CD4-positive, alpha-beta memory T cell (primary cell): ENCODE measurements at places on chromosomes 4 and X. TPM values are rescaled to one million over a fixed set of nuclear protein-coding genes. Genes with fewer than 3 reads are reported as not detected.

GRCh38 chrX:39499996-39500395, 597.8 kb downstream of the BCOR start:
- no peak overlapping the region for H3K4me3 ChIP-seq
- no peaks in the 10 kb centered on the region for H3K36me3 ChIP-seq
- H3K27me3 ChIP-seq: no peaks in the 10 kb centered on the region
- H3K4me1 ChIP-seq: no peaks in the 10 kb centered on the region
- DNase-seq: no peak

GRCh38 chrX:66728818-66729271, 90.0 kb upstream of the EDA2R start:
- H3K27me3 ChIP-seq: no peaks in the 10 kb centered on the region
- no peaks in the 10 kb centered on the region for H3K36me3 ChIP-seq
- peak overlapping the region; percentile 55 for H3K4me3 ChIP-seq
- peak overlapping the region; percentile 43 for H3K27ac ChIP-seq

DNA sequence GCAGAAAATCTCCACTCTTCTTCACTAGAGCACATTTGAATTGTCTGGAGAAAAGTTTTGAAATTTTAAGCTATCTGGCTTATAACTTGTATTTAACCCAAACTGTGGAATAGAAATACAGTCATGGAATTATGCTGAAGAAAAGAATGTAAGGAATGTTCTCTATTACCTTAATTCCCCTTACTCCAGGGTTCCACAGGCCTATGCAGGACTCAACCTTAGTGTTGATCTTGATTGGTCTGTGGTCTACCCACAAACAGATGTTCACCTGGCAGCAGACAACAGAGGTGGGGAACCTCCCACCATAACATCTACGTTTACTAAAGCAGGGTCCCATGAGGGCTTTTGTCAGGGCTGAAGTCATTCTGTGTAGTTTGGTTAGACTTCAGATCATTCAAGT, 189.3 kb upstream of the GPRIN3 start:
- no peak for DNase-seq
- no peak overlapping the region for H3K27ac ChIP-seq
- no peak overlapping the region for H3K4me3 ChIP-seq
- no peaks in the 10 kb centered on the region for H3K4me1 ChIP-seq
- no peaks in the 10 kb centered on the region for H3K36me3 ChIP-seq
- H3K27me3 ChIP-seq: peaks cover 3% of the 10 kb centered on the region

GRCh38 chrX:118497180-118497818, 1.7 kb downstream of the DOCK11 start:
- no peaks in the 10 kb centered on the region for H3K27me3 ChIP-seq
- H3K36me3 ChIP-seq: no peaks in the 10 kb centered on the region
- peak; percentile 42 for DNase-seq
- H3K4me1 ChIP-seq: peaks cover 48% of the 10 kb centered on the region
- peak overlapping the region; percentile 91 for H3K4me3 ChIP-seq
- H3K27ac ChIP-seq: peak overlapping the region; percentile 83

The NEUROG2 gene
- total RNA-seq: not detected

DNA sequence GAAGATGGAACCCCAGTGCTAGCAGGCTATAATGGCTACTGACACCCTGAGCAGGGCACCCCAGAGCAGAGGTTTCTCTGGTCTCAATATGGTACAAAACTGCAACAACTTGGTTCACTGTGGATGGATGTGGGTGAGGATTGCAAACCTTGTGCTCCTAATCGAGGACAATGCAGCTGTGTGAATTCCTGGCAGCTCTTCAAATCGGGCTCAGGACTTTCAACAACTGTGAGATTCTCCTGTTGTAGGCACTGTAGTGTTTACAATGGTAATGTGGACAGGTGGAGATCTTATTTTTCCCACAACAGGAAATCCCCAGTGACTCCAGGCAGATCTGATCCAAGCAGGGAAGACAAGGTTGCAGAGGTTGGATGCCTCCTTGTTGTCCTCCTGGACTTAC, 101.5 kb downstream of the RCHY1 start:
- no peaks in the 10 kb centered on the region for H3K27me3 ChIP-seq
- H3K27ac ChIP-seq: no peak overlapping the region
- no peaks in the 10 kb centered on the region for H3K4me1 ChIP-seq
- H3K4me3 ChIP-seq: no peak overlapping the region
- no peak for DNase-seq

GRCh38 chr4:7183161-7183560, 9.2 kb upstream of the SORCS2 start:
- no peaks in the 10 kb centered on the region for H3K27me3 ChIP-seq
- no peak overlapping the region for H3K4me3 ChIP-seq
- H3K27ac ChIP-seq: no peak overlapping the region
- H3K4me1 ChIP-seq: no peaks in the 10 kb centered on the region
- DNase-seq: no peak

The MAGEA2B gene
- total RNA-seq: not detected

DNA sequence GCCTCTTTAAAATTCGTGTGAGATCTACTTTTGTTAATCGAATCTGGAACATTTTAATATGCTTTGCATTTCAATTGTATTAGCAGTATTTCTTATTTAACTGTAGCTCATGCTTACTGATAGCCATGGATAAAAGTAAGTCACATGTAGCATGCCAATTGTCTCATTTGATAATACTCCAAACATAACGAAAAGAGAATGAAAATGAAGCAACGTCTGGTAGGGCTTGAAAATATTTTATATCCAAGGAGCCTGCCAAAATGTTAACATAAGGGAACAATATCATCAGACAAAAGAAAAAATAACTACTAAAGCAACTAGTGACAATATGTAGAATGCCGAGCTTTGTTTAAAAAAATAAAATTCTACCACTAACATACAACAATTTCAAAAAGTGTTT, 94.1 kb upstream of the MID1 start:
- no peak overlapping the region for H3K4me3 ChIP-seq
- H3K4me1 ChIP-seq: no peaks in the 10 kb centered on the region
- H3K36me3 ChIP-seq: no peaks in the 10 kb centered on the region
- no peak for DNase-seq

- H3K27ac ChIP-seq: no peak overlapping the region
- peaks cover 6% of the 10 kb centered on the region for H3K4me1 ChIP-seq
- no peak overlapping the region for H3K4me3 ChIP-seq
- peaks cover 41% of the 10 kb centered on the region for H3K36me3 ChIP-seq
- no peak for DNase-seq
- no peaks in the 10 kb centered on the region for H3K27me3 ChIP-seq
Measured at GRCh38 chr4:2824329-2824835, 19.3 kb upstream of the ADD1 start.

The CHRNA9 gene
- not detected for total RNA-seq

- H3K27me3 ChIP-seq: no peaks in the 10 kb centered on the region
- no peak for DNase-seq
- no peaks in the 10 kb centered on the region for H3K36me3 ChIP-seq
- no peak overlapping the region for H3K27ac ChIP-seq
Measured at GRCh38 chrX:63702556-63702955, 82.5 kb downstream of the ARHGEF9 start.

DNA sequence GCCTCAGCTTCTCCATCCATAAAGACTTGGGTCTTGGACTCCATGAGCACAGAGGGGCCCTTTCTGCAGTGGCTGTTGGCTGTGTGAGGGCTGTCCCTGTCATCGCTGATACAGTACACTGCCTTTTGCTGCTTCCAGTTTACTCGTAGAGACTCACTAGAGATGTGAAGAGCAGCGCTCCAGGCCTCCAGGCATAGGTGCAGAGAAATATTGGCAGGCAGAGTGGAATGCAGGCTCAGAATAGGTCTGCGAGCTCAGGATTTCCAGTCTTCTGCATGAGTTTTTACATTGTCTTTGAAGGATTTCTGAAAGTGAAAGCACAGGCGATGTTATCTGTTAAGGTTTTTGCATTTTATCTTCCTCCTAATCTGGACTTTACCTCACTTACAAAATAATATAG, 97.4 kb downstream of the AASDH start:
- peaks cover 6% of the 10 kb centered on the region for H3K4me1 ChIP-seq
- DNase-seq: no peak
- no peaks in the 10 kb centered on the region for H3K27me3 ChIP-seq
- H3K36me3 ChIP-seq: no peaks in the 10 kb centered on the region
- H3K27ac ChIP-seq: no peak overlapping the region

The GABRG1 gene
- total RNA-seq: not detected

DNA sequence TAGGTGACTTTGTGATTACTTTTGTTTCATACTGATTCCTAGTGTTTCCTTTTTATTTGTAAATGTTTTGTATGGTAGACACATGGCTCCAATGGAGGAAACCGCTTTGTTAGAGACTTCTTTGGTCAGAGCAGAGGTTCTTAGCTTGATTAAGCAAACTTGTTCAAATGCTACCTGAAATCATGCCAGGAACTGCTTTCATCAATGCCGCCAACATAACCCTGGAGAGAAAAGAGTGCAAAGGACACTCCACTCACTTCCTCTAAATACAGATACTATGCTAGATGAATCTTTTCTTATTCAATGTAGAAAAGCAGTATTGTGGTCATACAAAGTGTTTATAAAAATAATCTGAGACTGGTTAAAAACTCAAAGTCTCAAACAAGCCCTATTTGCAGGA, 25.7 kb upstream of the COX7B2 start:
- no peak for DNase-seq
- H3K27ac ChIP-seq: no peak overlapping the region
- no peaks in the 10 kb centered on the region for H3K27me3 ChIP-seq
- no peak overlapping the region for H3K4me3 ChIP-seq
- H3K36me3 ChIP-seq: no peaks in the 10 kb centered on the region
- H3K4me1 ChIP-seq: no peaks in the 10 kb centered on the region

- no peak for DNase-seq
- no peaks in the 10 kb centered on the region for H3K4me1 ChIP-seq
- H3K27me3 ChIP-seq: no peaks in the 10 kb centered on the region
- no peak overlapping the region for H3K27ac ChIP-seq
Measured at GRCh38 chr4:183871581-183871980, 33.5 kb upstream of the STOX2 start.

GRCh38 chrX:101460669-101461068, 24.6 kb upstream of the ARMCX4 start:
- H3K36me3 ChIP-seq: no peaks in the 10 kb centered on the region
- H3K4me1 ChIP-seq: no peaks in the 10 kb centered on the region
- no peak overlapping the region for H3K27ac ChIP-seq
- DNase-seq: no peak

- no peaks in the 10 kb centered on the region for H3K36me3 ChIP-seq
- no peaks in the 10 kb centered on the region for H3K27me3 ChIP-seq
- H3K27ac ChIP-seq: no peak overlapping the region
Measured at GRCh38 chrX:111008126-111008525, 87.9 kb upstream of the PAK3 start.

DNA sequence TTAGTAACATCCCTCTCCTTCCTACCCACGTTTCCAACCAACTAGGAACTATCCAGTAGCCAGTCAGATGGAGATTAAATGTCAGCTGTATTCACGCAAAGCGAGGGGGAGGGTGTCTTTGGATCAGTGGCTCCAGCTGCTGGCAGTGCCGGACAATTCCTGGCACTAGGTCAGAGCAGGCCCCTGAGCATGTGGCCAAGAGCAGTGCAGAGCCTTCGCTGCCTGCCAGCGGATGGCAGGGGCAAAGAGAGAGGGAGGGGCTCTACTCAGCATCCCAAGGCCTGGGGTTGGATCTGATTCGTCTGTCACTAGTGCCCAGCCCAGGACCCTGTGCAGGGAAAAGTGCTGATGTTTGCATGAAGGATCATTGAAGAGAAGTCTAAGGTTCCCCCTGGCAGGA, 28.7 kb upstream of the JAKMIP1 start:
- no peaks in the 10 kb centered on the region for H3K27me3 ChIP-seq
- H3K4me1 ChIP-seq: no peaks in the 10 kb centered on the region
- H3K27ac ChIP-seq: no peak overlapping the region
- no peak overlapping the region for H3K4me3 ChIP-seq
- no peak for DNase-seq
- no peaks in the 10 kb centered on the region for H3K36me3 ChIP-seq

DNA sequence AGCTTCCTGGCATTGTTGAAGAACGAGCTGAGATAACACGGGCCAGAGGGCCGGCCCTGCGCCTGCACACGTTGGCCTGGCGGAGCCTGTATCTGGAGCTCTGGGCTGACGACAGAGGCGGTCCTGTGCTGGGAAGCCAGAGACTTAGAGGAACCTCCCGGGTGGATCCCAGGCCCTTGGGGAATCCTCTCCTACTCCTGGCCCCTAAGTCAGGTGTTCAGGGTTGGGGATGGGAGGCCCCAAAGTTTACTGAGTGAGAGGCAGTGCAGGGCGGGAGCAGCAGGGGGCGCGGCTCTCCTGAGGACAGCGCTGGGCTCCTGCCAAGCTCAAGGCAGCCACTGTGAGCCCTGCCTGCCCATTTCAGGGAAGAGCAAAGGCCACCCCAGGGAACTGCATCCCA, 2.5 kb upstream of the HTRA3 start:
- H3K36me3 ChIP-seq: no peaks in the 10 kb centered on the region
- no peak overlapping the region for H3K4me3 ChIP-seq
- no peak for DNase-seq

DNA sequence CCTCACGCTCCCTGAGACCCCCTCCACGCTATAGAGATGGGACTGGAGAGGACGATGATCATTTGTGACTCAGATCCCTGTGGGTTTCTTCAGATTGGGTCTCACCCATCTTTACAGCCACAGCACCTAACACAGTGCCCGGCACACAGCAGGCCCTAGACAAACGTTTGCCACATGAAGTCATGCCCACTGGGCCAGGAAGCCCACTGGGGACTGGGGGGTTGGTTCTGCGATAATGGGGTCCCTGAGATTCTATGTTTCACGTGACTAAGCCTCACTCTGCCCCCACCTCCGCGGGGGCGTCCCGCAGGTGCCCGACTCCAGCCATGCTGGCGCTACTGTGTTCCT, 3.8 kb downstream of the SOD3 start:
- no peaks in the 10 kb centered on the region for H3K36me3 ChIP-seq
- DNase-seq: no peak
- no peak overlapping the region for H3K27ac ChIP-seq
- no peak overlapping the region for H3K4me3 ChIP-seq
- peaks cover 9% of the 10 kb centered on the region for H3K27me3 ChIP-seq
- no peaks in the 10 kb centered on the region for H3K4me1 ChIP-seq

The FUNDC1 gene
- total RNA-seq: 7.4 TPM

DNA sequence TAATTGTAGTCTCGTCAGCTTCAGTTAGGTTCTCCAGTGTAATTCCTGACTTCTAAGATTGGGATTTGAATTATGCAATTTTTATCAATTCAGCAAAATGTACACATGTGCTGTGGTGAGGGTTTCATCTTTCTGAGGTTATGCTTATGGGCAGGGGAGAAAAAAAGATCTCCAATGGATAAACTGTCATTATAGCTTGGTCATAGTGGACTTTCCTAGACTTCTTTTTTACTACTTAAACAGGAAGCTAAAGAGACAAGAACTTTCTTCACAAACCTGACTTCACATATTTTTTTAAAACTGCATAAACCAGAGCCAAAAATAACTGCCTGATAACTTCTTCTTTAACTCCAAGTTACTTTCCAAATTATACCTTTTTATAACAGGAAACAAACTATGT, 21.7 kb upstream of the SPP1 start:
- no peaks in the 10 kb centered on the region for H3K4me1 ChIP-seq
- DNase-seq: no peak
- H3K4me3 ChIP-seq: no peak overlapping the region
- H3K27ac ChIP-seq: no peak overlapping the region
- no peaks in the 10 kb centered on the region for H3K27me3 ChIP-seq

GRCh38 chrX:9420275-9421265, 44.3 kb upstream of the TBL1X start:
- no peaks in the 10 kb centered on the region for H3K36me3 ChIP-seq
- DNase-seq: no peak
- H3K4me3 ChIP-seq: no peak overlapping the region
- H3K27me3 ChIP-seq: no peaks in the 10 kb centered on the region
- H3K4me1 ChIP-seq: no peaks in the 10 kb centered on the region

- no peak for DNase-seq
- no peaks in the 10 kb centered on the region for H3K27me3 ChIP-seq
- no peak overlapping the region for H3K27ac ChIP-seq
Measured at GRCh38 chrX:69311936-69312670, 146.8 kb upstream of the PJA1 start.
